ENCODE measurements at places on chromosomes 12 and 14.

- no peak for DNase-seq
Measured at GRCh38 chr14:104844306-104845032, 20.6 kb upstream of the CEP170B start.

DNA sequence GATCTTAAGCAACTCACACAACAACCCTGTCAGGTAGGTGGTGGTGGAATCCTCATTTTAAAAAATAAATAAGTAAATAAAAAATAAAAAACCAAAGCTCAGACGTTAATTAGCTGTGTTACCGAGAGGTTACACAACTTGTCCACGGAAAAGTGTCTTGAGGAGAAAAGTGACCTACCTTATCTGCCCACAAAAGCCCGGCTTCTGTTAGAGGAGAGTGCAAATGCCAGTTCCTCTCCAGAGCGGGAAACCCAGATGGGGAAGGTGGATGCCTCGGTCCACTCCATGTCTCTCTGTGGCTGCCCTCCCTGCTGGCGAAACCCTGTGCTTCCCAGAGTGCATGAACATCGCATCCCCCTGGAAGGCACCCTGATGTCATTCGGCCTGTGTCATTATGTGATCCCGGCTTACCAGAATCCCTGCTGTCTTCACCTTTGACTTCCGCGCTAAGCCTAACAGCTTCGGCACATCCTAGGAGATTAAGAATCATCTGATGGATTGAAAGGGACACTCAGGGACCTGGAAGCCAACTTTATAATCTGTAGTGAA lies 6.4 kb downstream of the MLXIP start:
- DNase-seq = no peak

DNA sequence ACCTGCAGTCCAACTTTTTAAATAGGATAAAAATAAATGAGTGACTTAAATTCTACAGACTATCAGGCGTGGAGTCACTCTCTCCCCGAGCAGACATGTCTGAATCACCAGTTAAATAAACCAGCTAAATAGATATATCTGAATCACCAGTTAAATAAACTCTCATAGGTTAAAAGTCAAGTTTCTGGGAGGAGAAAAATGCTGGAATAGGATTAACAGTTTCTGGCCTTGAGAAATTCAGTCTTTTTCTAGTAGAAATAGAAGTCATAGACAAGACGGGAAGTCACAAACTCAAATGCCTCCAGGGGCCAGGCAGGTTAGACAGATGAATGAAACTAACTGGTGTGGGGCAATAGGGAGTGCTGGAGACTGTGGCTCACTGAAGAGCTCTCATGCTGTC lies 258.6 kb upstream of the TMEM132C start:
- DNase-seq = no peak

DNA sequence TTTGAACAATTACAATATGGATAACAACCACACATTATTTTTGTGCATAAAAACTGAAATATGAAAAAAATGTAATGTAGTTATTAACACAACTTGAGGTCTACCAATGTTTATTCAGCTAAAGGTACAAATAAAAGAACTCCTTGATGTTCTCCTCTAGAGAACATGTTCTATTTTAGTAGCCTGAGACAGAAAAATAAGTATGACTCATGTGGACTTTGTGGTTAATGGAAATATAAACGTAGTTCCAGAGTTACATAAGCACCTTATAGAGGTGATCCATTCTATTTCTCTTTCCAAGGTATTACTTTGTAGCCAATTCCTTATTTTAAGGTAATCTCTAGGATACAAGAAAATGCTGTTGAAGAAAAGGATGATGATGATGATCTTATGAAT lies 25.7 kb downstream of the ALKBH1 start:
- no peak for DNase-seq

DNA sequence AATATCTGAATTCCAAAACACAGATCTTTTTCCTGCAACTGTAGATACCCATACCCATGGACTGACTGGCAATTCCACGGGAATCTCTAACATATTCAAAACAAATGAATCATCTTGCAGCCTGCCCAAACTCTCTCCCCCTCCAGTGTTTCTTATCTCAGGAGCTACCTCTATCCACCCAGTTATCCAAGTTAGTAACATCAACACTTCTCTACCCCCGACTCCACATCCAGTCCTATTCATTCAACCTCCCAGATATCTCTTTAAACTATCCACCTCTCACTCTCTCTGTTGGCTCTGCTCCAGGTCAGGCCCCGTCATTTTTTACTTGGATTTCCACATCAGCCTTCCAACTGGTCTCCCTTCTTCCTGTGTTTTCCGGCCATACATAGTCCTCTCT lies 6.7 kb upstream of the KCNH5 start:
- DNase-seq = no peak

GRCh38 chr12:8771072-8771471 lies 51.3 kb upstream of the A2ML1 start:
- DNase-seq = no peak

- DNase-seq = peak; percentile 17
Measured at GRCh38 chr12:15977999-15978951, 67.1 kb downstream of the DERA start.

DNA sequence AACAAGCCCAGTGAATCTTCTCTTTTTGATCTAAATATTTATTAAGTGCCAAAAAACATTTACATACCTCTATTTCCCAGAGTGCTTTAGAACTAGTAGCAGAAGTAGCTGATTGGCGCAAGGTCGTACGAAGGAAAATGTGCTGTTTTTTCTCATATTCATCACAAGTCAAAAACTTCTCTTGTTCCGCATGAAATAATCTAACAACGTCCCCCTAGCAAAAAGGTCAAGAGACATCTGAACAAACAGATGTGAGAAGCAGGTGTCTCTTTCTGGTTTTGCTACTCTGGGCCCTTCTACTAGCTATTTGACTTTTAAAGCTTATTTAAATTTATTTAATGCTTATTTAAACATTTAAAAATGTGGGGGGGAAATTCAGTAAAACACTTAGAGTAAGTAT lies 117.8 kb downstream of the ITPR2 start:
- DNase-seq = no peak

DNA sequence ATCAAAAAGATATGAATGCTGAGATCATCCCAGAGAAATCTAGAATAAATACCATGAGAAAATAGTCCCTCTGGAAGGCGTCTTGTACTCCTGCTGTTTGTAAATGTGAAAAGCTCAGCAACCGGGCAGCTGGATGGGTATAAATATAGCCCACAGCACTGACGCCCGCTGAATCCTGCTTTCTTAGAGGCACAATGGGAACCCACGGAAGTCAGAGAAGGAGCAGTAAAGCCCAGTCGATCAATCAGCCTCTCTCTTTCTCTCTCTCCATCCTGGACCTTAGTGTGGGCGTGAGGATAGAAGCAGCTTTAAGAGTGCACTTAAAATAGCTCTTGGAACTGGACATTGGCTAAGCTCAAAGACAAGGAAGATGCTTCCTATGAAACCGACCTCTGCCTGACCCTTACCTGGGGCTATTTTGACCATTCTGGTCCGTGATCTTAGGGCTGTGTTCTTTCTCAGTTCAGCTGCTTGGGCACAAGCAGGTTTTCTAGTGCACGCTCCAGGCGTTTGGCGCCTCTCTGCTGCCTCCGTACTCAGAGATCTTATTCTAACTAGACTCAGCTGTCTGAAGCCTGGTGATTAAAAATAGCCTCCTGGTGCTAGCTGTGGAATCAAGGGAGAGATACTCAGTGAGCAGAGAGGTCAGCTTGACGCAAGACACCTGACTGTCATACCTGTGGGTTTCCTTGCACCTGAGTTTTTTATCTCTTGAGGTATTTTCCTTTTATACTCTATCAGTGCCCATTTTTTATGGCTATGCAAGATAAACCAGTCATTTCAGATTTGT lies 144.6 kb downstream of the ETV6 start:
- no peak for DNase-seq

DNA sequence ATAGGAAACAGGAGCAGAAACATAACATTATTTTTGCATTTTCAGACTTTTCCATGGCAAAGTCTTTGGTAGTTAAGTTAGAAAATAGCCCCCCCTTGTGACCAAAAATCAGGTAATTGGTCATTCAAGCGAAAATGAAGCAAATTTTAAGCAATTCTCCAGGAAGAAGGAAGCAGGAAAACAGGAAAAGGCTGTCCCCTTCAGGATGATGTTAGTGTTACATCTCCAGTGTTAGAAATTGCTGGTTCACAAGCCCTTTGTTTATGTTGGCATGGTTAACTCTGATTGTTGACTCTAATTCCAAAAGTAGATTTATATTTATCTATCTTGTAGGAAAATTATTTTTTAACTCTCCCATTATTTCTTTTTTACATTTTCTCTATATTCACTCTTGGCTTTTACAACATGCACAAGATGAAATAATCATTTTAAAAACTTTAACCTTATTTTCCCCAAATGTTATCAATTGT lies 18.8 kb upstream of the GAS2L3 start:
- peak; percentile 74 for DNase-seq

- no peak for DNase-seq
Measured at GRCh38 chr14:101251812-101252442, 309.4 kb upstream of the DIO3 start.

GRCh38 chr12:57628280-57629191 lies 4.5 kb downstream of the B4GALNT1 start:
- no peak for DNase-seq

GRCh38 chr12:117685110-117685926 lies 283.5 kb downstream of the KSR2 start:
- peak; percentile 75 for DNase-seq

DNA sequence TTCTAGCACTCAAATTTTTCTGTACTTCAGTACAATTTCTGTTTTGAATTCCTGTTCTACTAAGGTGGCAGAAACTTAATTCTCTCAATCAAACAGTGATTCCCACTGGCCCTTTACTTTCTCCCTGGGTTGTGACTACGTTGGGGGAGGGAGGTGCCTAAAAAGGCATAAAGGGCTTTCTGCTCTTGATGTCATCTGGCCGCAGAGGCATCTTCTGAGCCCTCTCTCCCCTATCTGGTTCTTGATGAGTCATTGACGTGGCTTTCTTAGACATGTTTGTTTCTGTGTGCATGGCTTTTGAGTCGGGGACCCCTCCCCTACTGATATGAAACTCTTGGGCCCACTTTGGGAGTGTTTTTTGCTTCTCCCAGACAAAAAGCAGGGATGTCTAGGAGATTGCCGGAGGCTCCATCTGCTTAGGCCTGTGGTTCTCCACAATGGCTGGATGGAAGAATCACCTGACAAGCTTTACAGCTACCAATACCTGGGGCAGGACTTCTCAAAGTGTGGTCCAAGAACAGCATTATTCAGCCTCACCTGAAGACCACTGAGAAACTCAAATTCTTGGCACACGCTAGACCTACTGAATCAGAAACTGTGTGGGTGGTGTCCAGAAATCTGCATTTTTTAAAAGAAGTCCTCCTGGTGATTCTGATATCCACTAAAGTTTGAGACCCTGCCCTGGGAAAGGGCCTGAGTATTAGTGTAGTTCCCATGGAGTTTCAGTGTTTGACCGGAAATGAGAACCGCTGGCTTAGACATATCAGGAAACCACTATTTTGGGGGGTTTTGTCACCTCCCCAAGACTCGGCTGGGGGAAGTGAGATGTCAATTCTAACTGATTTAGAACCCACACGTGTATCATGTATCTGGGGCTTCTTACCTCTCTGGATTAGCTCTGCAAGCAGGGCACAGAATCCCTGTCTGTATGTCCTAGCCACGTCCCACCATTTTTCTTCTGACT lies 395.7 kb upstream of the PDE3A start:
- DNase-seq = peak; percentile 21
